ENCODE measurements at places on chromosomes 2 and 18.

DNA sequence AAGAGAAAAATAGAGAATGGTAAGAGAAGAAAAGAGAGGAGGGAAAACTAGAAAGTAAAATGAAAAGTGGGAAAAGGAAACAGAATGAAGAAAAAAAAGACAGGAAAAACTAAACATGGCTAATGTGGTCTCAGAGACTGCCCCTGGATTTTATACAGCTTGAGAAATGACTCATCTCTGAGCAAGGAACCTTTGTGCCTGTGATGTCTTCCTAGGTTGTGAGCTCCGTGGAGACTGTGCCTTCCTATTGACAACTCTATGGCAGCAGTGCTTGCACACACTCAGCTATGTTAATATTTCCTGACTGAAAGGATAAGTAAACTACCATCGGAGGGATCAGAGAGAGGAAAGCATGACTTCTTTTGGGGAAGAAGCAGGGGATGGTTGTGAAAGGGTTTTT lies 203.8 kb downstream of the RDH14 start:
- peak; percentile 23 for DNase-seq

- DNase-seq: no peak
Observed at GRCh38 chr2:19652811-19653210, 249.0 kb downstream of the TTC32 start.

- no peak for DNase-seq
Observed at GRCh38 chr2:105744909-105745853, at the start of gene NCK2. Gene NCK2 (plus strand): TSS chr2:105744912. CDS start chr2:105855064, 110,152 bp downstream.

DNA sequence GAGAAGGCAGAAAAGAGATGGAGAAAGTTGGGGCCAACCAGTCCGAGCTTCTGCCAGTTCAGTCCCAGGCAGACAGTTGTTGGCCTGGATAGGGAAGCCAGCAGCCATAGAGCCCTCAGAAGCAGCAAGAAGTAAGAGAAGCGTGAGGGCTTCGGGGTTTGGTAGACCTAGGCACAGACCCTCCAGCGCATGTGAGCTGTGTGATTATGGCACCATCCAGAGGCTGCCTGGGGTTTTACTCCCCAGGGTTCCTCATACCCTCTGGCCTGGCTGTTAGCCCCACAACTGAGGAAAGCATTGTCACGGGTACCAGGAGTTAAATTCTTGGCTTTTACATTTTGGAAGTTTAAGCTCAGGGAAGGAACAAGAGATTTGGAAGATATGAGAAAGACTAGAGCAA lies 93.7 kb upstream of the RAB6C start:
- DNase-seq: no peak

GRCh38 chr2:69471793-69472192 lies 34.6 kb upstream of the NFU1 start:
- DNase-seq: no peak

DNA sequence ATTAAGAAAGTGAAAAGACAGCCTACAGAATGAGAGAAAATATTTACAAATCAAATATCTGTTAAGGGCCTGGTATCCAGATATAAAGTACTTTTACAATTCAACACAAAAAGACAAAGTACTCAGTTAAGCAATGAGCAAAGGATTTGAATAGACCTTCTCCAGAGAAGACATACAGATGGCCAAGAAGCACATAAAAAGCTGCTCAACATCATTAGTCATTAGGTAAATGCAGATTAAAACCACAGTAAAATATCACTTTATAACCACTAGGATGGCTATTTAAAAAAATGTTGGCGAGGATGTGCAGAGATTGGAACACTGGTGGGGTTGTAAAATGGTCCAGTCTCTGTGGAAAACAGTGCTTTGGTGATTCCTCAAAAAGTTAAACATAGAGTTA lies 38.9 kb downstream of the RAB31 start:
- DNase-seq: no peak

DNA sequence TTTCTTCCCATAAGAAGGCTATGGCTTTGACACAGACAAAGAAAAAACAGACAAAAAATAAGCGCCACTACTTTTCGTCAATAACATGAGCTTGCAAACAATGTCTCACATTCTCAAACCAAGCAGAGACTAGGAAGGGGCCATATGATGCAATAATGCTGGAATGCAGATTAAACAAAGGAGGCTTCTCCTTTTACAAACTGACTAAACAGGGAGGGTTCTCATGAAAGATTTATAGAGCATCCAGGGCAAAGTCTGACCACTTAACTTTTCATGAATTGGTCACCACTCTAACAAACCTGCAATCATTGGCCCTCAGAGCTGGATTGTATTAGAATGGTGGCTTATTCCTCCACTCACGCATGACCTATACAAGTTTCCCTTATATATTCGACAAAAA lies 663.3 kb upstream of the CHAC2 start:
- peak; percentile 63 for DNase-seq

GRCh38 chr2:158021226-158021625 lies 80.5 kb upstream of the UPP2 start:
- no peak for DNase-seq
